Muscle of arm (tissue), 14 donors: ENCODE measurements at places on chromosomes 6 and 20.
A peak's percentile ranks its signal among the peaks of the same experiment; 100 is the strongest.

DNA sequence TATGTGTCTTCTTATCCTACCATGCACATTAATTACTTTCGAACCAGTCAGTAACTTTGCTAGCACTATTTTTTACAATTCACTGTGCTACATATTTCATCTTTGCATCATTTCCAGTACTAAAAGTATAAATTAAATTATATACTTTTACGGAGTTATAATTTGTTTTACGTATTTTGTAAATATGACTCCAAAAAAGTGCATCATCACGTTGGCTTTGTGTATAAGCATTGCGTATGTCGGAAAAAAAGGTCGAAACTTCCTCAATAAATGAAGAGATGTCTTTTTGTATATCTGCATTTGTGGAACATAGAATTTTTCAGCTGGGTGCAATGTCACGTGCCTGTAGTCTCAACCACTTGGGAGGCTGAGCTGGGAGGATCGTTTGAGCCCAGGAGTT, 52.0 kb downstream of the USP49 start:
- DNase-seq: no peak

- peak; percentile 67 for DNase-seq
These were observed 16.1 kb upstream of the SERPINB1 start for GRCh38 chr6:2857580-2858337.

- DNase-seq: no peak
These were observed 49.3 kb upstream of the AHI1 start for GRCh38 chr6:135546680-135547418.

- no peak for DNase-seq
These were observed 74.8 kb upstream of the PLCB4 start for GRCh38 chr20:8994045-8994444.

GRCh38 chr6:111987295-111987694, 66.6 kb upstream of the CCN6 start:
- DNase-seq: no peak

DNA sequence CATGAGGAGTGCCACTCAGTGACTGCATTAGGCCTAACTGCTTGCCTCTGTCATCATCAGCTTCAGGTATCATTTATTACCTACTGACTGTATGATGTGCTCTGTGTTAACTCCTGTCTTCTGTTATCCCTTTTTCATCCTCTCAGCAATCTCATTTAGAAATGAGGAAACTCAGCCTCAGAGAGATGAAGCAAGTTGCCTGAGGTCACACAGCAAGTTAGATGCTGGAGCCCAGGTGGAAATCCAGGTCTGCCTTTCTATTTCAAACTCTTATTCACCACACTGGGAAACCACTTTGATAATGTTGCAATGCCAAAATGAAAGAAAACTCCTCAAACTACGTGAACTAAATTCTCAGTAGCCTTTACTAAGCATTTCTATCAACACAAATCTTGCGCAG, 1.3 kb downstream of the FERMT1 start:
- no peak for DNase-seq
